ENCODE measurements at places on chromosomes 3 and 15. TPM values are rescaled to one million over a fixed set of nuclear protein-coding genes. Genes with fewer than 3 reads are reported as not detected.

The SI gene
- 722 TPM for polyA plus RNA-seq

The SLC15A2 gene
- polyA plus RNA-seq: 3.2 TPM

The CACNA2D2 gene
- polyA plus RNA-seq: 7.5 TPM

The CNTN3 gene
- 4.7 TPM for polyA plus RNA-seq

The UROC1 gene
- polyA plus RNA-seq: 0.06 TPM

The MCF2L2 gene
- 2.4 TPM for polyA plus RNA-seq

The LRRC57 gene
- 22.2 TPM for polyA plus RNA-seq

The PIERCE2 gene
- polyA plus RNA-seq: 2.3 TPM

The LSAMP gene
- polyA plus RNA-seq: 7.6 TPM

The ZKSCAN7 gene
- 8.4 TPM for polyA plus RNA-seq

The CTXN2 gene
- polyA plus RNA-seq: 0.10 TPM

The SAMD7 gene
- not detected for polyA plus RNA-seq

The HERC2 gene
- polyA plus RNA-seq: 42.7 TPM

The EPHB3 gene
- polyA plus RNA-seq: 9.3 TPM

The ITIH1 gene
- 1.6 TPM for polyA plus RNA-seq

The ABI3BP gene
- polyA plus RNA-seq: 75.9 TPM

The NR2E3 gene
- 0.54 TPM for polyA plus RNA-seq

The SAXO2 gene
- 2.8 TPM for polyA plus RNA-seq

The GOLGA6L10 gene
- 7.4 TPM for polyA plus RNA-seq

The GOLGA8T gene
- polyA plus RNA-seq: 0.75 TPM

The MEGF11 gene
- 0.66 TPM for polyA plus RNA-seq

The ZNF80 gene
- polyA plus RNA-seq: 0.03 TPM

The USP50 gene
- 0.13 TPM for polyA plus RNA-seq

The VGLL3 gene
- 7.4 TPM for polyA plus RNA-seq

The TUSC7 gene
- not detected for polyA plus RNA-seq

The RASGRP1 gene
- polyA plus RNA-seq: 2.9 TPM

The GOLGA8S gene
- polyA plus RNA-seq: 0.24 TPM

The SERPINI1 gene
- polyA plus RNA-seq: 4.7 TPM

The C3orf22 gene
- 0.63 TPM for polyA plus RNA-seq

The GADL1 gene
- polyA plus RNA-seq: 0.04 TPM

The EPHA3 gene
- polyA plus RNA-seq: 3.0 TPM

The PLA1A gene
- 9.3 TPM for polyA plus RNA-seq

The CRABP1 gene
- 16.9 TPM for polyA plus RNA-seq

The ARPP19 gene
- polyA plus RNA-seq: 65.4 TPM

The GUCA1C gene
- polyA plus RNA-seq: not detected

The DUOXA2 gene
- polyA plus RNA-seq: not detected

The HEG1 gene
- polyA plus RNA-seq: 15.0 TPM

The CPN2 gene
- polyA plus RNA-seq: 0.09 TPM

The NLGN1 gene
- polyA plus RNA-seq: 3.6 TPM

The ACP3 gene
- 0.64 TPM for polyA plus RNA-seq

The PDE8A gene
- 58.2 TPM for polyA plus RNA-seq

The ZNF502 gene
- polyA plus RNA-seq: 9.9 TPM

All from large intestine (tissue), 12 donors.